NCI-H187 (cell line): ENCODE measurements at places on chromosomes 3 and 15.

- no peak for DNase-seq
Observed at GRCh38 chr15:23074684-23075083, 35.3 kb upstream of the TUBGCP5 start.

DNA sequence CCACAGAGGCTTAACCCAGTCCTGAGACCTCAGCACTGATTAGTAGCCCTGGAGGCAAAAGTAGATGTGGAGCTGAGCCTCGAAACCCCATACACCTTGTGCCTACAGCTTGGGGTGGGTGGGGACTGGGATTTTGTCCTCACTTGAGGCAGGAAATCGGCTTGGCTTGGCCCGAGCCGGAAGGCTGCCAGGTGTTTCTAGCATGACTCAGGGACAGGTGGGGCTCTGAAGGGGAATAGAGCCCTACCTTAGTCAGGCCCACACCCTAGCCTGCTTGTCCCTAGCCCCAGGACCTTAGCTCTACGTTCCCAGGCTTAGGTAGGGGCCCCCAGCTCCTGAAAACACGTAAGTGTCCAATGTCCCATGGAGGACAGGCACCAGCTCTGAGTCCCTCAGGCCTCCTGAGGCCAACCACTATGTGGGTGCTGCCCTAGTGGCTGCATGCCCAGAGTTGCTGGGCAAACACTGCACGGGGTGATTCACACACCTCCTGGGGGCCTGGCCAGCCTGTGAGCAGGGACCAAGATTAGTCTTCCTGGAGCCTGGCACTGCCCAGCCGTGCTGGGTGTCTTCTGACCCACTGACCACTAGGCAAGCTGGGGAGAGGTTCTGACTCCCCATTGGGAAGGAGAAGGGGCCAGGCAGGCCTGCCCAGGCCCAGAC is 3.1 kb downstream of the MST1R start:
- no peak for DNase-seq

GRCh38 chr3:186073641-186074040 is 35.2 kb downstream of the ETV5 start:
- no peak for DNase-seq

DNA sequence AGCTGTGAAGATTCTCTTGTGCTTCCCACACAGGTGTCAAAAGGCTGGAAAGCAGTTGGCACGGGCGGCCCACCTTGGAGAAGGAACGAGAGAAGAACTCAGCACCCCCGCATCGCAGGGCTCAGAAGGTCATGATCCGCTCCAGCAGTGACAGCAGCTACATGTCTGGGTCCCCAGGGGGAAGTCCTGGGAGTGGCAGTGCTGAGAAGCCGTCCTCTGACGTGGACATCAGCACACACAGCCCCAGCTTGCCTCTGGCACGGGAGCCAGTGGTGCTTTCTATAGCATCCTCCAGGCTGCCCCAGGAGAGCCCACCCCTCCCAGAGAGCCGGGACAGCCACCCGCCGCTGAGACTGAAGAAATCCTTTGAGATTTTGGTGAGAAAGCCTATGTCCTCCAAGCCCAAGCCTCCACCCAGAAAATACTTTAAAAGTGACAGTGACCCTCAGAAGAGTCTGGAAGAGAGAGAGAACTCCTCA is 31.4 kb downstream of the STARD5 start:
- DNase-seq = no peak

GRCh38 chr3:65078748-65079147 is 390.9 kb upstream of the ADAMTS9 start:
- DNase-seq = no peak

DNA sequence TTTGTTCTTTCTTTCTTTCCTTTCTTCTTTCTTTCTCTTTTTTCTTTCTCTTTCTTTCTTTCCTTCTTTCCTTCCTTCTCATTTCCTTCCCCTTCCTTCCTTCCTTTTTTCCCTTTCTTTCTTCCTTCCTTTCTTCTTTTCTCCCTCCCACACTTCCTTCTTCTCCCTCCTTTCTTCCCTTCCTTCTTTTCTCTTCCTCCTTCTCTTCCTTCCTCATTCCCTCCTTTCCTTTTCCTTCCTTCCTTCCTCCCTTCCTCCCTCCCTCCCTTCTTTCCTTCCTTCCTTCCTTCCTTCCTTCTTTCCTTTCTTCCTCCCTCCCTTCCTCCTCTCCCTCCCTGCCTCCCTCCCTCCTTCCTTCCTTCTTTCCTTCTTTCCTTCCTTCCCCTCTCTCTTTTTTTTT is 755.7 kb upstream of the GRM7 start:
- DNase-seq = no peak

DNA sequence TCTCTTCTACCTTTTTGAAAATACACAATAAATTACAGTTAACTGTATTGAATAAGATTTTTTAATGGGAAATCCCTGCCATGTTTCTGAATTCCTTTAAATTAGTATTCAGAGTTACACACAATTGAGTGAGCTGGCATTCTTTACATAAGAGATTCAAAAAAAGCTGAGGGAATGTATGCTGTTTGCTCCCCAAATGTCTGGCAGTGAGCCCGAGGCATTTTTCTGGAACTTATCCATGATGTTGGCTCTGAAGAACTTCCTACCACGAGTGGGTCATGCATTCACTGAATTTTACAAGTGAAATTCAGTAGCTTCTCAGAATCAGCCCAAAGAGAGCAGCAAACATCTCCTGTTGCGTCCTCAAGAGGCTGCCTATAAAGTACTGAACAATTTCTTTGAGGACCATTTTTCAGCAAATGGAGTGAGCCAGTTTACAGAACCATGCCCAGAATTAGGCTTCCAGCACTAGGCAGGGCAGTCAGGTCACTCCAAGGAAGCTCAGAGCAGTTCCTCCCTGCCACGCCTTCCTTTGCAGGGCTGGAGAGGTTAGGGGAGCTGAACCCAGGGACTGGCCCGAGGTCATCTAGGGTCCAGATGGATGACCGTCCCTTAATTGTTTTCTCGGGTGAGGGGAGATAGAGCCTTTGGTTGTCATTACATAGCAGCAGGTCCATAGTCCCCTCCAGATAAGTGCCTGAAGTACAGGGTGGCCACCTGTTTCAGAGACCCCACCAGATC is 21.2 kb downstream of the GABRA5 start:
- DNase-seq = no peak

DNA sequence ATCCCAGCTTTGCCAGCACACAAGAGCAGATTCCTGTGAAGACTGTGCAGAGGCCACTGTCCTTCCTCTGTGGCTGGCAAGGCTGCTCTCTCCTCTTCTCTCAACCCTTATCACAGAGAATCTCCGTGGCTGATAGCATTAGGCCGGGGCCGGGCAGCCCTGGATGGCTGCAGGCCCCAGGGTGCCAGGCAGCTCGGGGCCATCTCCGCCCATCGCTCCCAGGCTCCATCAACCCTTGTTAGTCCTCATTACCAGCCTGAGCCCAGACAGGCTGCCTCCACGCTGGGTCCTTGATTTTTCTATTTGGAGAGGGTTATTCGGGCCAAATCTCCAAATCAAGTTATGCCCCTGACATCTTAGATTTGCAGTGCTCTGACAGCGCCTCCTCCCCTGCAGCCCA is 39.1 kb downstream of the MRPL46 start:
- no peak for DNase-seq

- DNase-seq = no peak
Observed at GRCh38 chr15:42549741-42550392, 1.2 kb downstream of the HAUS2 start.

- no peak for DNase-seq
Observed at GRCh38 chr3:171592786-171593185, 132.6 kb upstream of the TNIK start.

DNA sequence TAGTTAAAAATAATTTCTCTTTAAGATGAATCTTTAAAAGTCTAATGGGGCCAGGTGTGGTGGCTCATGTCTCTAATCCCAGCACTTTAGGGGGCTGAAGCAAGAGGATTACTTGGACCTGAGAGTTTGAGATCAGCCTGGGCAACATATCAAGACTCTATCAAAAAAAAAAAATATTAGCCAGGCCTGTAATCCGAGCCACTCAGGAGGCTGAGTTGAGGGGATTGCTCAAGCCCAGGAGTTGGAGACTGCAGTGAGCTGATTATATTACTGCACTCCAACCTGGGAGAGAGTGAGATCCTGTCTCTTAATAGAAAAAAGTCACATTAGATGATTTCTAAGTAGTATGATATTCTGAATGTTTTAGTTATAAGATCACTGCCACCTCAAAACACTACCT is 322.0 kb upstream of the MANF start:
- DNase-seq = no peak

- no peak for DNase-seq
Observed at GRCh38 chr3:16961621-16962205, 77.0 kb downstream of the PLCL2 start.

DNA sequence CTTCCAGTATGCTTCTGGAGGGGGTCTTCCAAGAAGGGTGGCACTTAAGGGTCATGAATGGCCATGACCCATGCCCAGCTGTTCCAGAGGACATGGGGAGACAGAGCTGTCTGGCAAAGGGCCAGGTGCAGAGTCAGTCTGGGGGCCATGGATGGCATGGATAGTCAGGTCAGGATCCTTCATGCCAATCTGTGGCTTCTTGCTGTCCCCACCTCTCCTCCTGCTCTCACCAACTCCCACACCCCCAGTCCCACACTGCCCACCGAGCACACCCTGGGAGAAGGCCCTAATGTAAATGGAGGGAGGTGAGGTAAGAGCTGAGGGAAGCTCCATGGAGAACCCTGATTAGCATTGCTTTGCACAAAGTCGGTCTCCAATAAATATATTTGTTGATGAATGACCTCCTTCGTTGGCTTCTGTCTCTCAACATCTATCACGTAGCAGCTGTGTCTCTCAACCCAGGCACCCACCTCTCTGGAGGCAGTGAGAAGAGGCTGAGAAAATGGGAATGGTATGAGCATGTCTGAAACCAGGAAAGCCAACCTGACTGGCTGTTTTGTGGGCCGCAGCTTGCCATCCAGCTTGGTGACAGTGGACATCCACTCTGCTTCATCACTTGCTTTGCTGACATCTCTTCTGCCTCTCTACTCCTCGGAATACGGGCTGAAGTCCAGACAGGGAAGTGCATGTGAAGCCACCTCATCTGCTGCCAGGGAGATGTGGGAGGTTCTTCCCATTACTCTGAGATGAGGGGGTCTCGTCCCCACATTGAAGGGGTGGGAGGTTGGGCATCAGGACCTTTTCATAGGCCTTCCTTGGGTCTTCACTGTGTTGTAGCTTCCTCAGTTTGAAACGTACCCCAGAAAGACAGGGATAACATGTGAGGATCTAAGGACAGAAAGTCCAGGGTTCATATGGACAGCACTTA is 37.7 kb upstream of the RAB6B start:
- no peak for DNase-seq

DNA sequence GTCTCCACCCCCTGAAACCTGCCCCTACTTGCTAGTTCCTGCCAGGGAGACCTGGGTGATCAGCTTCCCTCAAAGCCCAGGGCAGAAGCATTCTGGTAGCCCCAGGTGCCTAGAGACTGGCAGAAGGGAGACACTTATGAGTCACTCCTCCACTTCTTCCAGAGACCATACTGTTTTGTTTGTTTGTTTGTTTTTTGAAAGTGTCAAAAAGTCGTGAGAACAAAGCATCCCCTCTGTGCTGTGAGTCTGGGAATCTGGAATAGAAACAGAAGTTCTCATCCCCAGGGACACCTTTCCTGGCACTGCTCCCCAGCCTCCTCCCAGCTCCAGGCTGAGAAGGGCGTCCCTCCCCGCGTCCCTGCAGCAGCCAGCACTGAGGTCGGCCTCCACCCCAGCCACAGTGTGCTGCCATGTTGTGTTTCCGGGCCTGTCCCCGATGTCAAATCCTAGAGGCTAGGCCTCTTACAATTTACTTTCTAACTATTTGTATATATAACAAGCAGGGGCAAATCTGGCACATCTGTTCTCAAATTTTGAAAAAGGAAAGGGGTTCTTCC is 573.0 kb downstream of the RBMS3 start:
- DNase-seq = no peak

DNA sequence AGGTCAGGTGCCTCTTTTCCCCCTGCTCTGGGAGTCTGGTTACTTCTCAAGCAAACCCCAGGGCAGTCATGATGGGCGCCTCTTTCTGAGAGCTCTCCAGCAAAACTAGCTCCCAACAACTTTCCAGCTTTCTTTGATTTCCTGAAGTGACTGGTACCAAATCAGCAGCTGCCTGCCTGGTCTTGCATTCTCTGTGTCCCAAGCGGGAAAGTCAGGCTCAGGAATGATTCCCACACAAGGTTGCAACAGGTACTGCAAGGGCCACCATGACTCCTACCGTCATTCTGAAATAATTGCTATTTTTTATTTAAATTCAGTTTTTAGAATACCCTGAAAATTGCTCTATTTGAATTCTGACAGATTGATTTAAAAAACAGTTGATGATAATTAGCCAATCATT is 658.7 kb downstream of the SQOR start:
- DNase-seq = no peak

- no peak for DNase-seq
Observed at GRCh38 chr3:146464005-146464595, 5.3 kb downstream of the PLSCR2 start.

DNA sequence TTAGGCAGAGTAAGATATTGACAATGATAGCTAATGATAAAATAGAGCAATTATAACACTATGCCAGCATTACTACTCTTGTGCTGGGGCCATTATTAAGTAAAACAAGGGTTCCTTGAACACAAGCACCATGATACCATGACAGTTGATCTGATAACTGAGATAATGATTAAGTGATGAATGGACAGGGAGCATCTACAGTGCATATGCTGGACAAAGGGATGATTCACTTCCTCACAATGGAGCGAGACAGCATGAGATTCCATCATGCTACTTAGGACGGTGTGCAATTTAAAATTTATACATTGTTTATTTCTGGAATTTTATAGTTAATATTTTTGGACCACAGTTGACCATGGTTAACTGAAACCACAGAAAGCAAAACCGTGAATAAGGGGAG is 156.6 kb downstream of the FHIT start:
- no peak for DNase-seq

- no peak for DNase-seq
Observed at GRCh38 chr15:43253431-43254403, 13.0 kb downstream of the TGM5 start.

DNA sequence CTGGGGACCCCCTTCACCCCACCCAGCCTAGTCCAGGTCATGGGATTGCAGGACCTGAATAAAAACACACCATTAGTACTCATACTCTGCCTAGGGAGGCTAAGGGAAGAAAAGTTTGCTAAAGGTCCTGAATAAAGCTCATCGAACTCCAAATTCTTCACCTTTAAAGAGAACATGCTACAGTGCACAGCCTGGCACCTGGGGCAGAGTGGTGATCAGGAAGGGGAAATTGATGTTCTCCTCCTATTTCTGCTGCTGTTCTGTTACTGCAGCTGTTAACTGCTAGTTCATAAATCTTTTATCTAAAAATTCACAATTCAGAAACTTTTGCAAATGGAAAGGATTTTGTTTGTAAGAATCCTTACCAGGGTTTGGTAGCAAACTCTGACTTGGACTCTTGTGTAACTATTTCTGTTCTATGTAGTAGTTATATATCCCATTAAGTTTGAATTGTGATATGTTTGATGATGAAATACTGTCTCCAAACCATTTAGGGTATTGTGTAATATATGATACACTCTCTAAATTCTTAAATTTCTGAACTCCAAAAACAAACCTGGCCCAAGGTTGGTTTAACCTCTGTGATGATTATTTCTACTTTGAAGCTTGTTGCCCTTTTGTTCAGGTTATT is 27.9 kb downstream of the MCTP2 start:
- no peak for DNase-seq

DNA sequence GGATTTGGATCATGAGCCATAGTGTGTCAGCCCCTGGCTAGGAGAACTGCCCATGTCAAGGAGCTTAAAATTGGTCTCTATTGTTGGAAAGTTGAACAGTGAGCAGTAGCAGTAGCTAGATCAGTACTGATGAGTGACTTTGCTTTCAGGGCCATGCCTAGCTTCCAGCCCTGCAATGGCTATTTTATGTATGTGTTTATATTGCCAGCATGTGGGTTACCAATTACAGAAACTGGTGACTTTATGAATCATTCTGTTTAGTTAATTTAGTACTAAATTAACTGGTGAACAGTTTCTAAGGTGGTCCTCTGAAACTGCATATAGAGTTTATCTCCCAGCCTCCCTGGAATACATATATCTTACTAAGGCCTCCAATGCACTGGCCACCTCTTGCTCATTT is 908.1 kb upstream of the ALCAM start:
- no peak for DNase-seq
